ENCODE measurements at places on chromosomes 3 and 15.

GRCh38 chr15:96882121-96882772 lies 551.7 kb downstream of the NR2F2 start:
- no peak for DNase-seq

GRCh38 chr3:197335428-197336132 lies 37.2 kb upstream of the DLG1 start:
- peak; percentile 70 for DNase-seq

DNA sequence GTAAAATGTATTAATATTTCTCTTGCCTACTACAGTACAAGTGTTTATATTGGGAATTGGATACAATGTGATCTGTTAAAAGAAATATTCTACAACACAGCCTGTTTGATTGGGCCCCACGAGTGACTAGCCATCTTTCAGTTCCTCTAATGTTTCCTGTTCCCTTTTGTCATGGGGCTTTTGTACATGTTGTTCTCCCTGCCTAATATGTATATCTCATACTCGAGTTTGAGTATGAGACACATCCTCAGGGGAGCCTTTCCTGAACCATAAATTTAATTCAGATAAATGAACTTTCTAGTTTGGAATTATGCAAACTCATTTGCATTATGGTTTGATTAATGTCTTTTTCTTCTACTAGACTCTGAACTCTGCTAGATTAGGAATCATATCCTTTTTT lies 65.5 kb downstream of the MEF2A start:
- no peak for DNase-seq

DNA sequence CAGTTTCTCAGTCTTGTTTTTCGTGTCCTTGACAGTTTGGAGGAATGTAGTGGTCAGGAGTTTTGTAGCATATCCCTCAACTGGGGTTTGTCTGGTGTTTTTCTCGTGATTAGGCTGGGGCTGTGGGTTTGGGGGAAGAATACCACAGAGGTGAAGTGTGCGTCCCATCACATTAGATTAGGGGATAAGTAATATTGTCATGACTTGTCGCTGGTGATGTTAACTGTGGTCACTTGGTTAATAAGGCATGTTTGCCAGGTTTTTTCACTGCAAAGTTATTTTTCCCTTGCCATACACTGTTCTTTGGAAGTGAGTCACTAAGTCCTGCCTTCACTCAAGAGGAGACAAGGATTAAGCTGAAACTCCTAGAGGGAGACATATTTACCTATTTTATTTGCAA lies 39.1 kb downstream of the PAK2 start:
- no peak for DNase-seq

GRCh38 chr3:12996181-12996506 lies 77.1 kb downstream of the IQSEC1 start:
- no peak for DNase-seq

- DNase-seq = no peak
Measured at GRCh38 chr3:46893763-46894162, 16.2 kb downstream of the PTH1R start.

DNA sequence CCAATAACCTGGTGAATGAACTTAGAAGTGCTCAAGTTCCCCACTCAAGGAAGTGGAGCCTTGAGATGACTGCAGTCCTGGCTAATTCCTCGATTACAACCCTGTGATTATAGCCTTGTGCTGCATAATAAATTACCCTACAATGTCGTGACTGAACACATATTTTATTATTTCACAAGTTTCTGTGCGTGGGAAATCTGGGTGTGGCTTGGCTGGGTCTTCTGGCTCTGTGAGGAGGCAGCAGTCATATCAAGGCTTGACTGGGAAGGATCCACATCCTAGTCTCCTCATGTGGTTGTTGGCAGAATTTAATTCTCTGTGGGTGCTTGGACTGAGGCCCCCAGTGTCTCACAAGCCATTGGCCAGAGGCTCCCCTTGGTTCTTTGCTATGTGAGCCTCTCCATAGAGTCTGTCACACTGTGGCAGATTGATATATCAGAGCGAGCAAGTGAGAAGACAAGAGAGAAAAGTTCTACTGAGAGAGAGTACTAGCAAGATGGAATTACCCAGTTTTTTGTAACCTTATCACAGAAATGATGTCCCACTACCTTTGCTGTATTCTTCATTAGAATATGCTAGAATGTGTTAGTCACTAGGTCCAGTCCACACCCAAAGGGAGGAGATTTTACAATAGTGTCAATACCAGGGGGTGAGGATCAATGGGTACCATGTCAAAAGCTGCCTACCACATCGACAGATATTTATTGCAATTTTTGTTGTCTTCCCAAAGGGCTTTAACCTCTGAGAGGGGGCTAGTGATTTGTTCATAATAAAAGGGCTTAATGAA lies 102.8 kb upstream of the TBC1D5 start:
- no peak for DNase-seq

GRCh38 chr15:33616475-33616874 lies 305.7 kb downstream of the RYR3 start:
- DNase-seq = no peak

GRCh38 chr15:43105077-43105736 lies 631 bp downstream of the UBR1 start:
- DNase-seq = peak; percentile 37

- no peak for DNase-seq
Measured at GRCh38 chr3:13644341-13645117, 95.6 kb downstream of the FBLN2 start.

Measured in femur (tissue), 1 donor.